ENCODE measurements at places on chromosomes 12 and 14.
A peak's percentile ranks its signal among the peaks of the same experiment; 100 is the strongest.

- DNase-seq = no peak
Measured at GRCh38 chr12:21615431-21615830, 10.8 kb upstream of the GYS2 start.

GRCh38 chr12:126087692-126088091 lies 1022.5 kb downstream of the AACS start:
- DNase-seq = no peak

DNA sequence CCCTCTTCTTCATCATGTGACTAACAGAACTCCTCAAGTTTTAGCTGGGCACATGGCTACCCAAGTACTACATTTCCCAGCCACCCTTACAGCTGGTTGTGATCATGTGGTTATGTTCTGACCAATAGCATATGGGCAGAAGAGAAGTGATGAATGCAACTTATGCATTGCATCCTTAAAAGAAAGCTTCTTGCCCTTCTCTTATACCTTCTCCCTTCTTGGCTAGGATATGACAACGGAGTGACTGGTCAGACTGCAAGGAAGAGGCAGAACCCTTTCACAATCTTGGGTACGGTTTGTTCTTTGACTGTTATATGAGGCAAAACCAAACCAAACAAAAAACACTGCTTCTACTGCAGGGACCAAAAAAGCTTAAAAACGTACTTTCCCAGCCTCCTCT lies 66.5 kb upstream of the MAX start:
- DNase-seq = no peak

- no peak for DNase-seq
Measured at GRCh38 chr12:74985293-74985985, 224.2 kb downstream of the KCNC2 start.

DNA sequence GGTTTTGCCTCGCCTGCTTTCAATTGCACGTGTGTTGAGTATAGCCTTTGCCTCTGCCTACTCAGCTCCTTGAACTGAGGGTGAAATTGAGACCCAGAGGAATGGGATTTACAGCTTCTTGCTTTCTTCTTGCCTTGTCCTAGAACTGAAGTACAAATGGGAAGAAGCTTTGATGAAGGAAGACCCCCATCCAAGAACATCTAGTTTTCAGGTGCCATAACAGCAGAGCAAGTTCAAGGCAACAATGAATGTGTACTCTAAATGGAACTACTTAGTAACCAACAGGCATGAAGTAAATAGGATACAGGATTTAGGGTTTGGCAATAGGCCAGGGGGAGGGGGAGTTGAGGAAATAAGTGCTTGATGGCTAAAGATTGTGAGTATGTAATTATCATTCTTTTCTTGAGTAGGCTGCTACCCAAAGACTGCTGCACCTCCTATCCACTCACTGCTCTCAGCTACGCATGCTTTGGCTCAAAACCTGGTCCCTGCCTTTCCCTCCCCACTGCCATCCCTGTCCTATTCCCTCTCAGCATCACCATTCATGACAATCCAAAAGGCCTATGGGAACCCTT lies 2.1 kb downstream of the GPX2 start:
- no peak for DNase-seq

DNA sequence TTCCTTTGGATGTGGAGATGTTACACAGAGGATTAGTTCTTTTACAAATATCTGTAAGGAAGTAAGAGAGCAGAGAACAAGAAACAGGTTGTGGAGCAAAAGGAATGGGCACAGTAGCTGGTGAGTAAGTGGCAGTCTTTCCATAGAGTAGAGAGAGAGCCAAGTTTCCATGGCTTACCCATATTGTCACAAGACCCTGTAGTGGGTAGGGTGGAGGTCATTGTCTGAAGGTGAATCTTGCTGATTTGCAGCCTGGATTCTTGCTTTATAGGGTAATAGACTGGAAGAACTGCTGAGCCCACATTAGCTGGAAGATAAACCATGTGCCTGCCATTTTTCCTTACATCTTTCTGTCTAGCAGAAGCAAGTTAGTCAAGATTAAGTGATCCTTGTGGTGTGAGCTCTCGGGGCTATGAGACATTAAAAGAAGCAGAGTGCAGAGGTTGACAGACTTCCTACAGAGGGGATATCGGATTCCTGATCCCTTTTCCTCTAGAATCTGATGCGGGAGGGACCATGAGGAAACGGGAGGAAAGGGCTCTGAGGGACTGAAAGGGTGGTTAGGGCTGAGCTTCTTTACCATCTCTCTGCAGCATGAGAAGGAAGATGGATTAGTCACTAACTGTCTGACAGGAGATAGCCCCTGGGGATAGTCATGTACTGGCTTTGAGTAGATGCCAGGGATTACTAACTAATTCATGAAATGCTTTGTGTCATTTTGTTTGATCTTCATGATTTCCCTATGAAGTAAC lies 44.0 kb upstream of the LRTM2 start:
- DNase-seq = no peak

- DNase-seq = no peak
Measured at GRCh38 chr14:85239791-85240190, 290.2 kb upstream of the FLRT2 start.

- DNase-seq = no peak
Measured at GRCh38 chr12:47234576-47235141, 154.9 kb upstream of the AMIGO2 start.

DNA sequence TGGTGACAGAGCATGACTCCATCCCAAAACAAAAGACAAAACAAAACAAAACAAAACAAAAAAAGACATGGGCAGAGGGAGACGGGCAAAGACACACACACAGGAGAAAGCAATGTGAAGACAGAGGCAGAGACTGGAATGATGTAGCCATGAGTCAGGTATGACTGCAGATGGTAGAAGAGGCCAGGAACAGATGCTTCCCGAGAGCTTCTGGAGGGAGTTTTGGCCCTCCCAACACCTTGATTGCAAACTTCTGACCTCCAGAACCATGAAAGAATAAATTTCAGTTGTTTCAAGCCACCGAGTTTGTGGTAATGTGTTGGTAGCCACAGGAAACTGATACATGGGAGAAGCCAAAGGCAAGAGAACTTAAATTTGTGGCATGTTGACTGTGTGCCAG lies 27.1 kb downstream of the VWF start:
- no peak for DNase-seq

GRCh38 chr14:77714926-77715325 lies 7.0 kb downstream of the SLIRP start:
- no peak for DNase-seq

DNA sequence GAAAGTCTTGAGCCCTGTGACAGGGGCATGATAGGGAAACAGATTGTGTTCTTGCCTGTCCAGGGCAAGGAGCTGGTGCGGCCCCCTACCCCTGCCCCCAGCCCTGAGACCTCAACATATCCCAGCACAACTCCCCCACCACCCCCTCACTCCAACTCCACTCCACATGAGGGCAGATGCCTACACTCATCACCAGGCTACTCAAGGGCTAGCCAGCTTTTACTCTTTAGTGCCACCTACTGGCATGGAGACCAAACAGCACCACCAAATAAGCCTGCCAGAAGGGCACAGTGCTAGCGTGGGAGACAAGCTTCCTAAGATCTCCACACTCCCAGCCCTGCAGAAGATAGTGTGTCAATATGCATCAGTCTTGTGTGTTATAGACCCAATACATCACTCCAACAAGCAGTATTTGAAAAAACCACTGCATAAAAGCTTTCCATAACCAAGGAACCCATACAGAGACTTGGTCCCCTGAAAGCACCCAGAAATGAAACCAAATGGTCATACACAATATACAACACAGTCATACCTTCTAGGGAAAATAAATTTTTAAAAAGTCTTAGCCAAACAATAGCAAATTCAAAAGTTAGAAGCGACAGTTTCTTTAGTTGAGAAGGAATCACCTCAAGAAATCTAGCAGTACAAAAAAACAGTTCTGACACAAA lies 154.4 kb downstream of the KCNK10 start:
- DNase-seq = peak; percentile 24

GRCh38 chr12:77214136-77214535 lies 148.8 kb upstream of the E2F7 start:
- no peak for DNase-seq

DNA sequence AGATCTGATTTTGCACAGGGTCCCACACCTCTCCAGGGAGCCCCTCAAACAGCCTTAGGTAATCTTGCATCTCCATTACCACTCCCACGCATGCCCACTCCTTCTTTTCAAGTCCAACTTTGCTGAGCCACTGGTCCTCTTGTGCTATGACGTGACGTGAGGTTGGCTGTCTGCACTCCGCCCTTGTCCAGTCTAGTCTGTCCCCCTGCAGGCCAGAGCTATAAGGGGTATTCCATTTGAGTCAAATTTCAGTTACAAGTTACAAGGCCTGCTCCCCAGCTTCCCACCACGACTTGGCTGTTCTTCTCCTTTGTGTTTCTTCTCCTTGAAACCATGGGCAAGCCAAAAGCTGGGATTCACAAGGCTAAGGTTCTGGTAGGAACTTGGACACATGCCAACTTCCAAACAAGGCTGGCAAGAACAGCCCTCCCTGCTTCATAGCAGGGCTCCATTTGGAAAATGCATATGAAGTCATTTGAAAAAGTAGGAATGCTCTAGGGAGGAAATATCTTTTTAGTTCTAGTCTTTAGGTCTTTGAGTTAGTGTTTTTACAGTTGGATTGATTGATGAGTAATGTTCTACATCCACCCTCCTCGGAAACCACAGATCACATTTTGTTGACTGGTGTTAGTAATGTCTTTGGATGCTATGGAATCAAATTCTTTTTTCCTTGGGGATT lies 49.1 kb downstream of the KCNA1 start:
- DNase-seq = no peak

- no peak for DNase-seq
Measured at GRCh38 chr12:54262403-54262925, 17.5 kb downstream of the CBX5 start.

- DNase-seq = no peak
Measured at GRCh38 chr12:48119834-48120195, 651 bp downstream of the PFKM start.

DNA sequence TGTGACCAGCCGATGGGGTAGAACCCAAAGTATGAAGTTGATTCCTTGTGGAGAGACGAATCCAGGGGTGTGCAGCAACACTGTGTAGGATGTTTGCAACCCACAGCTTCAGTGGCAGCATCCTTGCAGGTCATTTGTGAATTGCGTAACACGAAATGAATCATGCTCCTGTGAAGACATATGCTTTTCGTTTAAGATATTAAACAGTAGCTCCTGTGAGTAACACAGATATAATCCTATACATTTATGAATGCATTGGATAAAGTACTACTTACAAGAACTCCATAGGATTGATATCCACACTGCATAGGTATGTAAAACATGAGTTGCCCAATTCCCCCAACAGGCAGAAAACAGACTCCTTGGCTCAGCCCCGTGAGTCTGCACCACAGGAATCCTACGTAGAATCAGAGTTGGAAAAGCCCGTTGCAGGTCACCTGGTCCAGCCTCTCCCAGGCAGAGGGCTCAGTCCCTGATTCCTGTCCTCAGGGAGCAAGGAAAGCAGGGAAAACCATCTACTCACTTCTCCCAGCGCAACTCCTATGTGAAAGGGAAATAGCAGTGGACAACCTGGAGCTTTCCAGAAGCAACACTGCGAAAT lies 75.8 kb downstream of the GPATCH2L start:
- no peak for DNase-seq

DNA sequence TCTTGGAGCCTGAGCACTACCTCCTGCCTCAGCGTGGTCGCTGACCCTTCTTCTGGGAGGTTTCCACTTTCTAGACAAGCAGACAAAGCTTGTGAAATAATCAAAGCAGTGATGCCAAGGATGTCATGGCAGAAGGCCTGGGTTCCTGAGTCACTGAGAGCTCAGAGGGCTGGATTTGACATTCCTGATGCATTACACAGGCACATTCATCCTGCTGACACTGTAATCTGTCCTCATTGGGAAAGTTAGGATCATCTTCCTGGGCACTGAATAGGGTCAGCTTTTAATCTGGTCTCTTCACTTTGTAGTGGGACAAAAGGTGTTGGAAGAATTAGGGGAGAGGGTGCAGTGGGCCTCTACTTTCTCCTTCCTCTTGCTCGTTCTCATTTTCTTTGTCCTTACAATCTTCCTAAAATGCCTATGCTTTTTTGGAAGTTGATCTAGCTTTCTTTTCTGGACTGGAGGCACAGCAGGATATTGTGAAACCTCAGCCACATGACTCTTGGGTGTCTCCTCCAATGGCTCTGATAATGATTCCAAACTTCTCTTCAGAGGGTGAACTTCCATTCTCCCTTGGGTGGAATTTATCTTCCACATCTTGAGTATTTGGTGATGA lies 29.6 kb downstream of the EEA1 start:
- DNase-seq = no peak

- no peak for DNase-seq
Measured at GRCh38 chr14:49545071-49545470, 41.1 kb downstream of the RPS29 start.

DNA sequence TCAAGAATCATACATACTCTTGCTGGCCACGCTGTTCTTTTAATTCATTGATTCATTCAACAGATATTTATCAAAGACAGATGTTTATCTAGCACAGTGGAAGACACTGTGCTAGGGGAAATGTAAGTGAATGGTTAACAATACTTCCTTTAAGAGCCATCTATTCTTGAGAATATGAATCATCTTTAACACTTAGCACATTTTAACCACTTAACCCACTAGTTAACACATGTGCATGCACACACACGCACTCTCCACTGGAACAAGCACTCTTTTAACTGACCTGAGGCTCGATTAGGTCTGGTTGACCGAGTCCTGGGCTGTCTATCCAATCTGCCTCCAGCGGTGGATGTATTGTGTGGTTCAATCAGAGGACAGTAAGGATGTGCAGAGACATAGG lies 34.6 kb downstream of the LMNTD1 start:
- no peak for DNase-seq

DNA sequence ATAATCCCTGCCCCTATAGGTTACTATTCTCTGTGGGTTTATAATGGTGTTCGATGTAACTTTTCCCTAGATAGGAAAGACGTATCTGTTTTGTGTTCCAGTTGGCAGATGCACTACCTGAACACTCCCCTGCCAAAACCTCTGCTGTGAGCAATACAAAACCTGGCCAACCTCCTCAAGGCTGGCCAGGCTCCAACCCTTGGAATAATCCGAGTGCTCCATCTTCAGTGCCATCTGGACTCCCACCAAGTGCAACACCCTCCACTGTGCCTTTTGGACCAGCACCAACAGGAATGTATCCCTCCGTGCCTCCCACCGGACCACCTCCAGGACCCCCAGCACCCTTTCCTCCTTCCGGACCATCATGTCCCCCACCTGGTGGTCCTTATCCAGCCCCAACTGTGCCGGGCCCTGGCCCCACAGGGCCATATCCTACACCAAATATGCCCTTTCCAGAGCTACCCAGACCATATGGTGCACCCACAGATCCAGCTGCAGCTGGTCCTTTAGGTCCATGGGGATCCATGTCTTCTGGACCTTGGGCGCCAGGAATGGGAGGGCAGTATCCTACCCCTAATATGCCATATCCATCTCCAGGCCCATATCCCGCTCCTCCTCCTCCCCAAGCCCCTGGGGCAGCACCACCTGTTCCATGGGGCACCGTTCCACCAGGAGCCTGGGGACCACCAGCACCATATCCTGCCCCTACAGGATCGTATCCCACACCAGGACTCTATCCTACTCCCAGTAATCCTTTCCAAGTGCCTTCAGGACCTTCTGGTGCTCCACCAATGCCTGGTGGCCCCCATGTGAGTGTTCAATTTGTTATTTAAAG lies 11.3 kb downstream of the MAPK1IP1L start:
- DNase-seq = no peak

Measured in effector CD4-positive, alpha-beta T cell (primary cell).